GM18507 (cell line): ENCODE measurements at places on chromosomes 16 and 17.

GRCh38 chr17:57032343-57032742 lies 52.7 kb upstream of the AKAP1 start:
- DNase-seq = no peak

DNA sequence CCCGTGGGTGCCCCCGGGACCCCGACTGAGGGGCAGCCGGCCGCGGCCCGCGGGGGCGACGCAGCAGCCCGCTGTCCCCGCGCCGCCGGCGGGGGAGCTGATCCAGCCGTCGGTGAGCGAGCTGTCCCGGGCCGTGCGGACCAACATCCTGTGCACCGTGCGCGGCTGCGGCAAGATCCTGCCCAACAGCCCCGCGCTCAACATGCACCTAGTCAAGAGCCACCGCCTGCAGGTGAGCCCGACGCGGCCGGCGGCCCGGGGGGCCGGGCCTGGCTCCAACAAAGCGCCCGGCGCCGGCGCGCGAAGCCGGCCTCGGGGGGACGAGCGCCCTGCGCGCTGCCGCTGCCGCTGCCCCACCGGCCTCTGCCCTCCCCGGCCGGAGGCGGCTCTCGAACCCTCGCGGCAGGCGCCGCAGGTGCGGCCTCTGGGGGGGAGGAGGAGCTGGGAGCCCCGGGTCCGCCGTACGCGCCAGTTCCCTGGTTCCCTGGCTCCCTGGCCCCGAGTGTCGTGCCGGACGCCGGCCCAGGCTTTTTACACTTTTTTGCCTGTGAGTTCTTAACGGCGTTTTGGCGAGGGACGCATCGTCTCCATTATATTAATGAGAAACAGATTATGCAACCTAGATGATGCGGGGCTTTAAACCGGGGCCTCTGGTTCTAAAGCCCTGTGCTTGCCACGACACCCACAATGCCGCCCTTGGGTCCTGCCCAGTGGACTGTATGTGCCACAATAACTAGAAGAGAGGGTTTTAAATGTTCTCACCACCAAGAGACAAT lies 521 bp downstream of the ATMIN start:
- peak; percentile 12 for DNase-seq

DNA sequence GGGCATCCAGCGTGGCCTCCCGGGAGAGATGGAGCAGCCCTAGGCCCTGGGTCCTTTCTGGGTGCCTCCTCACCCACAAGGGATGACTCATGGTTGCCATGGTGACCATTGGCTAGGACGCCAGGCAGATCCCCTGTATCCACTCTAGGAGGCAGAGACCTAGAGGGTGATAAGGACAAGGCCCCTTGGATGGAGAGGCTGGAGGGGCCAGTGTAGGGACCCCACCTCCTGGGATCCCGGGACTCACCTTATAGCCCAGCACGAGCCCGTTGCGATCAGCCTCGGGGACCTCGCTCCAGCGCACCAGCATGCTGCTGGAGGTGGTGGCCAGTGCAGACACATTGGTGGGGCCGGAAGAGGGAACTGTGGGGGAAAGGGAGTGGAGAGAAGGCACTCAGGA lies 82.2 kb upstream of the CDC42EP4 start:
- DNase-seq = no peak

DNA sequence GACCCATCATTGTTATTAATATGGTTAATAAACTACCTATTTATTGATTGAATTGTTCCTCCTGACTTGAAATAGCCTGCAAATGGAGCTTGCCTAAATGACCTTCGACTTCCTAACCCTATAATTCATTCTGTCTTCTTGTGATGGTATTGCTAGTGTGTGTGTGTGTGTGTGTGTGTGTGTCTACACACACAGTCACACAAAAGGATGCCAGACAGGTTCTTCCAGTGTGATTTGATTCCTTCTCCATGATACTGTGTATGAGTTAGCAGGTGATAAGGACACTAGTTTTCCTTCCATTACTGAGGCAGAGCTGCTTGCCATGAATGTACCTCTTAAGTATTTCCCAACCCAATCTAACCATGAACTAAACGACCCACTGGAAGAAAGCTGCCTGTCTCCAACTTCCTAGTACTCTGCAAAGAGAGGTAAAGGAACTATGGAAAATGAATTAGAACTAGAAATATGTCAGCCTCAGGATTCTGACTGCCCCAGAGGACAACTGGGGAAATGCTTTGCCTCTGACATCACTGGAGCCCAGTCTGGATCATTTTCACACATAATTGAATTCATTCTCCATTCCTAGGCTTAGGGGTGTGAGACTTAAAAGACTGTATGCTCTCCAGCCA lies 3.5 kb upstream of the CDC6 start:
- DNase-seq = no peak

DNA sequence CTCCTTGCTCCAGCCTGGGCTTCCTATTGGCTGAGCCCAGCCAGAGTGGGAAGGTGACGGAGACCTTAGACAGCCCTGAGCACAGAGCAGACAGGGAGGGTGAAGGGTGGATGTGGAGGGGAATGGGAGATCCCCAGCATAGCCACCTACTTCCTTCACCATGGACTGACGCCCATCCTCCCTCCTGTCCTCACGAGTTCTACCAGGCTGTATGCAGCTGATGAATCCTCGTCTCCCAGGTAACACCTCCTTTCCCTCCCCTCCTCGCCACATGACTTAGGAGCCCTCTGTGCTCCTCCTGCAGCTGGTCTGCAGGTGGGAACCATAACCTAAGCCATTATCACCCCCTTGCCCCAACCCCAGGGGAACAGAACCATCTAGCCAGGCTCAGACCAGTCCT lies 9.0 kb upstream of the CRHR1 start:
- DNase-seq = no peak

DNA sequence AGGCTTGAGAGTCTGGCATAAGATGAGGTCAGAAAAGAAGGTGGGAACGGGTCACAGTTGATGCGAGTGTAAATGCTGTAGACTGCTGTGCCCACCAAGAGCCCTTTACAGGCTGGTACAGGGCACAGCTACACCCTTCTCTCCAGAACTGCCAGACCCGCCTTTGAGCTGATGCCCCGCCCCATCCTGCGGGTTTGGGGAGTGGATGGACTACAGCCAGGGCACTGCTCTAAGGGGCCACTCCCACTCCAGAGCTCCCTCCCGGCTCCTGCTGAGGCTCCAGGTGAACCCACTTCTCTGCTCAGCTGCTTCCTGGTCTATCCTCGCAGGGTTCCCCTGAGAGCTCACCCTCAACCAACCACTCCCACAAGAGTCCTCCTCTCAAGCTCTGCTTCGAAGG lies 12.3 kb downstream of the MEIOB start:
- no peak for DNase-seq

DNA sequence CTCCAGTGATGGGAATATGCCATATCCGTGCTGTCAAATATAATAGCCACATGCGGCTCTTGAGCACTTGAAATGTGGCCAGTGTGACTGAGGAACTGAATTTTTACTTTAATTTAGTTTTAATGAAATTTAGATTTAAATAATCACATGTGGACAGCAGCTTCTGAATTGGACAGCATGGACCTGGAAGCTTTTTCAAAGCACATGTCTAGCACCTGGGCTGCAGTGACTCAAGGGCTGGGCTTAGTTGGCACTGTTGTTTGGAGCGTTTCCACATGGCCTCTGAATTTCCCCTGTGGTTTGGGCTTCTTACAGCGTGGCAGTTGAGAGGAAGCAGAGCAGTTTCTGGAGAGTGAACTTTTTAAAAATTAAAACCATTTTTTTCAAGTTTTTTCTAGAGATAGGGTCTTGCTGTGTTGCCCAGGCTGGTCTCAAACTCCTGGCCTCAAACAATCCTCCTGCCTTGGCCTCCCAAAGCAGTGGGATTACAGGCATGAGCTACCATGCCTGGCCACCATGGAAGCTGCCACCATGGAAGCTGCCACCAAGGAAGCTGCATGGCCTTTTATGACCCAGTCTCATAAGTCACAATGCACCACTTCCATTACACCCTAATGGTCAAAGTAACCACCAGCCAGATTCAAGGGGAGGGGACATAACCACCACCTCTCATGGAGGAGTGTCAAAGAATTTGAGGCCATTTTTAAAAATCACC lies 6.7 kb upstream of the TOB1 start:
- DNase-seq = no peak

- DNase-seq = peak; percentile 82
These were observed 10.3 kb downstream of the ZNF771 start for GRCh38 chr16:30417529-30418349.
